ENCODE measurements at places on chromosomes 7 and 10.

DNA sequence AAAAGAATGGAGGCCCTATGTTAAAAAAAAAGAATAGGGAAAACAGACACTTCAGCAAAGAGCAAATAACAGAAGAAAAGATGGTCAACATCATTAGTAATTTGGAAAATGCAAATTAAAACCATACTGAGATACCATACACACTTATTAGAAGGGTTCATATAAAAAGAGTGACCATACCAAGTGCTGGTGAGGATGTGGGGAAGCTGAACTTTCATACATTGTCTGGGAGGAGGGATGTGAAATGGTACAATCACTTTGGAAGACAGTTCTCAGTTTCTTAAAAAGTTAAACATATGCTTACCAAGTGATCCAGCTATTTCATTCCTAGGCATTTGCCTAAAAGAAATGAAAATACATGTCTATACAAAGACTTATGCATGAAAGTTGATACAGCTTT lies 194.4 kb downstream of the CXCL12 start:
- no peak for DNase-seq

- DNase-seq = no peak
Observed at GRCh38 chr7:157041514-157042277, 31.2 kb upstream of the MNX1 start.

- peak; percentile 73 for DNase-seq
Observed at GRCh38 chr7:131103997-131104396, 223.7 kb upstream of the MKLN1 start.

- no peak for DNase-seq
Observed at GRCh38 chr10:59465088-59465487, 102.7 kb upstream of the FAM13C start.

GRCh38 chr7:156309016-156309620 lies 331.5 kb upstream of the RNF32 start:
- no peak for DNase-seq

DNA sequence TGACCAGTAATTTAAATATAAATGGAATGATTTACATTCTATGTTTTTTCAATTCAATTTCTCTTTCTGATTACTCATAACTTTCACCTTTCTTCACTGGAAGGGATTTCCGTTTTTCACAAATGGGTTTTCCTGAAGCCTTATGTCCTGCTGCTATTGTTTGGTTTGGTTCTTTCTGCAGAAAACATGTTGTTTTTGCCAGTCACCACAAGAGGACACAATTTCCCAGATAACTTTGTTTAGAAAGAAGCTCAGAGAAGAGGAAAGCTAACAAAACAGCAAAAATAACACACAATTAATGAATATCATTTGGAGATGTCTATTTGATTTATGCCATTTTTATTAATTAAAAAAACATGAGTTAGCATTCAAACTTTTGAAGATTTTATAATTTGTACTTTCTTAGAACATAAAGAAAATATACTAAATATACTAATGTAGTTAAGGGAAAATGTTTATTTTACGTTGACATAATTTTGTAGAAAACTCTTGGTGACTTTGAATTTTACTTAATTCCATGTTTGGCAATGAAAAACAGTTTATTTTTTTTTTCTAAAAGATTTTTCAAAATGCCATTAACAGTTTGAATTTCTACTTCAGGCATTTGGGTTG lies 4.6 kb upstream of the TWIST1 start:
- no peak for DNase-seq

DNA sequence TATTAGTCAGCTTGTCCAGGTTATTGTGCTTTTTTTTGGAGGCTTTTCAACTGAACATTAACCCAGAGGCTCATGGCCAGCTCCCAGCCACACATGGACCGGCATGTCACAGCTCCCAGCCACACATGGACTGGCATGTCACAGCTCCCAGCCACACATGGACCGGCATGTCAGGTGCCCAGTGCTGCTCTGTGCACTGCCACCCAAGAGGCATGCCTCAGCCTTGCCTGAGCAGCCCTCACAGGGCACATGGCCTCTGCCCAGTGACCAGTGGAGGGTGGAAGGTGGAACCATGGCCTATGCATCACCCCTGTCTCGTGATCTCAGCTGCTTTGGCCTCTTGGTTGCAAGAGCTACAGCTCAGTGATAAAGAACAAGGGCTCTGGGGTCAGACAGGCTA lies 119.8 kb downstream of the OAT start:
- no peak for DNase-seq

- DNase-seq = no peak
Observed at GRCh38 chr10:93261961-93262610, 188.4 kb downstream of the CYP26A1 start.

DNA sequence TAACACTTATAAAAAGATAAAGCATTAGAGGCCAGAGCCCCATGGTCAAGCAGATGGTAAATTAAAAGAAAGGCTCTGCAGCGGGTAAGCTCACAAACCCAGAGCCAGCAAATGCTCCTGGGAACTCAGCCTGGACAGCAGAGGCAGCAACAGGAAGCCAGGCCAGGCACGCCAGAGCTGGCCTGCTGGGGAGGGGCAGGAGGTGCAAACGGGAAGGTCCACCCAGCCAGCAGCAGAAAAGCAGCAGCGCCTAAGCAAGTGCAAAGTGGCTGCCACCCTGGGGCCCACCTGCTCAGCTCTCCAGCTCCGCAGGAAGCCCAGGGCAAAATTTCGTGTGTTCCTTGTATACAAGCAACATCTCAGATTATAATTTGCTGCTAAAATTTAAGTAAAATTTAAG lies 82.7 kb upstream of the GPR22 start:
- DNase-seq = no peak

DNA sequence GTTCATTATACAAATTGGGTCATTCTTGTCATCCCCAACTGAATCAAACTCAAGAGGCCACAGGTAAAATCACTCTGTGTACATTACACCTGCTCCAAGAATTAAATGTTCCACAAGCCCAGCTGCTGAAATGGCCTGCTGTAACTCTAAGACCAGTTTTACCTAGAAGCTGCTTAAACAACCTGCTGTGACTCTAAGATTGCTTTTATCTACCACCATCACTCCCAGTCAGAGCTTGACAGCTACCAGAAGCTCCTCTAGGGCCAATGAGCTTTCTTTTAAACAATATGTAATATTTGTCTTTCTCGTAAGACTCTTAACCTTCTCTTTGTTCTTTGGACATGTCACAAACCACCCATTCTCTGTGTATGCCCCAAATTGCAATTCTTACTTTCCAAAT lies 141.8 kb upstream of the LRGUK start:
- DNase-seq = no peak

- DNase-seq = no peak
Observed at GRCh38 chr7:149261316-149261828, 624 bp upstream of the ZNF783 start.

DNA sequence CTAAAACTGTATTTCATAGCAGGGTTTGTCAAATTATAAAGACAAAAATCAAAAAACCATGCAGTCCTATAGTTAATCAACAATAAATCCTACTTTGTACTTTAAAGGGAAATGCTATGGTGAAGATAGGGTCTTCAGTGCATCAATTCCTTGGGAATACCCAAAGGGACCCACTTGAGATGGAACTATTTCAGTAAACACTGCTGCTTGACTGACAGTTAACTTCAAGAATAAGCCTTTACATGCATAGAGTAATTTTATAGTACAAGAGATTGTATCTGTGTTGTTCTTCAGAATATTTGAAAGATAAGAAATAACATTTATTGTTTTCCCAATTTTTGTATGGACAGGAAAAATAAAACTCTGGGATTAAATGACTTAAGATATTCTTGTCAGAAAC lies 1179.6 kb downstream of the CNTNAP2 start:
- DNase-seq = no peak

DNA sequence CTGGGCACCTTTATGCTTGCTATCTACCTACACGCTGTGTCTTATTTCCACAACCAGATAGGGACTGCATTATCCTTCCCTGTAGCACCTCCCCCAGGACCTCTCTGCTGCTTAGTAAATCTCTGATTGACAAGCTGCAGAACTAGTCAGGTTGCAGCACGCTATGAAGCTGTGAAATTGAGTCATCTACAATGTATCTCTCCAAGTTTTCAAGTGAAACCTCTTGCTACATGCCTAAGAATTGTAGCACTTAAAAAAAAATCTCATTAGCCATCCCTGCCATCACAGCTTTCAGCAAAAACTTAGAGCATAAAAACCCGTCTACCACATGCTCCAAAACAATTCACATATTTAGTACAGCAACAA lies 69.7 kb upstream of the FGFR2 start:
- no peak for DNase-seq

GRCh38 chr10:95791425-95791979 lies 35.5 kb downstream of the ENTPD1 start:
- DNase-seq = no peak

- DNase-seq = no peak
Observed at GRCh38 chr10:109588259-109588658, 335.1 kb downstream of the XPNPEP1 start.

GRCh38 chr10:31822616-31823318 lies 105.9 kb downstream of the ARHGAP12 start:
- no peak for DNase-seq

- DNase-seq = no peak
Observed at GRCh38 chr10:74081192-74081803, 69.3 kb downstream of the AP3M1 start.

- DNase-seq = no peak
Observed at GRCh38 chr7:30755384-30756154, 3.6 kb downstream of the INMT start.

DNA sequence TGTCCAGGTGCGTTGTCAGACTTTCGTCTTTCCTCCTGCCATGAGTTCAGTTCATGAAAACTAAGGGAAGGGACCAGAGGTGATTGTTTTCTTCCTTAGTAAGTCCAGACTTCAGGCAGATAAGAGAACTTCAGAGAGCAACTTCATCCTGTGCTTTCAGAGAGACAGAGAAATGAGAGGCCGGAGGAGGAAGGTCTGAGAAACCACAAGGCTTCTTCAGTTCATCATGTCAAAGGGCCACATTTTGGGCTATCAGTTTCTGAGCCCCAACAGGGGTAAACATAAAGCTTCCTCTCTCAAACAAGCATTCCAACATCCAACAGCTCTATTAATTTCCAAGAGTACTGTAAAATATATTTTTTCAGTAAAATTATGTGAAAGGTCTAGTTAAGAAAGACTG lies 668.4 kb upstream of the NRP1 start:
- no peak for DNase-seq

GRCh38 chr7:28026237-28026636 lies 154.4 kb downstream of the JAZF1 start:
- DNase-seq = no peak

DNA sequence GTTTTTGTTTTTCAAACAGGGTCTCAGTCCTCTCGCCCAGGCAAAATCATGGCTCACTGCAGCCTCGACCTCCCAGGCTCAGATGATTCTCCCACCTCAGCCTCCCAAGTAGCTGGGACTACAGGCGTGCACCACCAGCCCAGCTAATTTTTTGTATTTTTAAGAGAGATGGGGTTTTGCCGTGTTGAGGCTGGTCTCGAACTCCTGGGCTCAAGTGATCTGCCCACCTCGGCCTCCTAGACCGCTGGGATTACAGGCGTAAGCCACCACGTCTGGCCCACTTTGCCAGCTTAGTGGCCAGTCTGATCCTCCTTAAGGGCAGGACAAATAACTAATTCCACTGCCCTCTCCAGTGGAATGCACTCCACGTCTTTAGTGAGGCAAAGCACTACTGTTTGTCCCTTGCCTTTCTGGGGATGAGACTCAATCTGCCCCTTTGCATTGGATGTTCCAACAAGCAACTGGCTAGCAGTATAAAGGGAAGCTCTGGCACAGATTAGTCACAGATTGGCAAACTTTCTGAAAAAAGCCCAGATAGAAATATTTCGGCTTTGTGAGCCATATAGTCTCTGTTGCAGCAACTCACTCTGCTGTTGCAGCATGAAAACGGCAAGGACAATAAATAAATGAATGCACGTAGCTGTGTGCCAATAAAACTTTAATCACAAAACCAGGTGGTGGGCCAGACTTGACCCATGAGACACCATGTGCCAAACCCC lies 143.8 kb upstream of the RHEB start:
- DNase-seq = no peak

DNA sequence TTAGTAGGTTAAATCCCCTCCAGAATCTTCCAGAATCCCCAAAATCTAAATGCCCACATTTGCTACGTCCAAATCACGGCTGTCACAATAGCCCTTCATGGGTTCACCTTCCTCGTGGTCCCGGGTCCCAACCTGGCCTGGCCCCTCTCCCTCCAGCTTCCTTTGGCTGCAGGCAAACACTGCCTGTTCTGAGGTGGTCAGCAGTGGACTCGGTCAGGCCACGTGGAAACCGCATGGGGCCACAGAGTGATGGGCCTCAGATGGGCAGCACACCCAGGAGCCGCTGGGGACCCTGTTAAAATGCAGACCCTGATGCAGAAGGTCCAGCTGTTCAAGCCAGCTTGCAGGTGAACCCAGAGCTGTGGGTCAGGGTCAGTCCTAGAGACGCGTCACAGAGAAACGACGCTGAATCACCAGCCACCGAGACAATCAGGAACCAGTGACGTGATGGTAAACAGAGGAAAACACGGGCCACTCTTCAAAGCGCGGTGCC lies 588.6 kb downstream of the DNAJB6 start:
- no peak for DNase-seq

Measured in AG09319 (cell line).